ENCODE measurements at places on chromosomes 7 and 10. TPM values are rescaled to one million over a fixed set of nuclear protein-coding genes. Genes with fewer than 3 reads are reported as not detected.

The FGFBP3 gene
- total RNA-seq = 1.2 TPM

The DNAJC12 gene
- 5.5 TPM for total RNA-seq

The LBX1 gene
- total RNA-seq = not detected

The CCL24 gene
- total RNA-seq = not detected

The PNLIPRP3 gene
- not detected for total RNA-seq

The GDF10 gene
- total RNA-seq = not detected

The LHFPL3 gene
- total RNA-seq = not detected

The LIPJ gene
- total RNA-seq = not detected
